ENCODE measurements at places on chromosomes 6 and 20. TPM values are rescaled to one million over a fixed set of nuclear protein-coding genes. Genes with fewer than 3 reads are reported as not detected.
A peak's percentile ranks its signal among the peaks of the same experiment; 100 is the strongest.

DNA sequence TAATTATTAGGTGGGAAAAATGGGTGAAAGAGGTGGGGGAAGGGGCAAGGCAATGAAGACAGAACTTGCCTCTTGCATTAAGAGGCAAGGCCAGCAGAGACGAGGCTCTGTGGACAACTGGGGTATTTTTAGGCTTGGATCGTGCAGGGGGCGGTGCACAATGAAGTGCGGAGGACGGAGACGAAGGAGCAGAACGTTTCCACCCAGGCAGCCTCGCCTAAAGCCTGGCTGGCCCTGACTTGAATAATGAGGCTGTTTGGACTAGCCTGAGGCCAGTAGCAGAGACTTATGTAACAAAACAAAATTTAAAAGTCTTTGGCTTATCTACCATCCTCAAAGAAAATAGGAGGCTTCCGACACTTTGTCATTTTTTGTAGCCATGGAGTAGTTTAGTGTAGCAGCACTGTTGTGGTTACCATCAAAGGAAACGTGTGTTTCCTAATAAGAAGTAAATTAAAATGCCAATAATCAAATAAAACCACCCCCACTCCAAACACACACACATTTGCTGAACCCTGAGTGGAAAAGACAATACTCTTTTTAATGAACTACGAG lies 370.0 kb upstream of the CNR1 start:
- DNase-seq = no peak

DNA sequence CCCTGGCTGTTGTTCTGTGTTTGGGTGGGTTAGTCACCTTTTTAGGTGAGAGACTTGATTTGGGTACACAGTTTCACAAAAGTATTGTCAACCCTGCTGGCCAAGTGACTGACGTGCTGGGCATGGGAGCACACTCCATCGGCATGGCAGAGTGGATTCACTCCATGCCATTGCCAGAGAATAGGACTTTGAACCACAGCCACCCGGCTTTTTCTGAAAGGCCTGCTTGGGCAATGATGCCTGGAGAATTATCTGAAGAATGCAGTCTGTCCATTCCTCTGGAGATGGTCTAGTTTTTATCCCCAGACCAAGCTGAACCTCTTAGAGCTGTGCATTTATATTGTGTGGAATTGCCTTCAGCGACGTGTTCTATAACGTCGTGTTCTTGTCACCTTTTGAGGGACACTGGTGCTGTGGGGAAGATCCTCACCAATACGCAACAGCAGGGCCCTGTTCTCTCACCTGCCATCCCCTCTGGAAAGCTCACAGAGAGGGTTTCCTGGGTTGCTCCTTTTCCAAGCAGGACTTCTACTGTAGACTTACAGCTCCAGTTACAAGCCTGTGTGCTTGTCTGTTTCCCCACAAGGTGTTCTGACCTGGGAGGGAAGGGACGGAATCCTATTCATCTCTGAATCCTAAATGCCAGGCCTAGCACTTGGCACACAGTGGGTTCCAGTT lies 183.4 kb upstream of the AKAP12 start:
- DNase-seq = no peak

DNA sequence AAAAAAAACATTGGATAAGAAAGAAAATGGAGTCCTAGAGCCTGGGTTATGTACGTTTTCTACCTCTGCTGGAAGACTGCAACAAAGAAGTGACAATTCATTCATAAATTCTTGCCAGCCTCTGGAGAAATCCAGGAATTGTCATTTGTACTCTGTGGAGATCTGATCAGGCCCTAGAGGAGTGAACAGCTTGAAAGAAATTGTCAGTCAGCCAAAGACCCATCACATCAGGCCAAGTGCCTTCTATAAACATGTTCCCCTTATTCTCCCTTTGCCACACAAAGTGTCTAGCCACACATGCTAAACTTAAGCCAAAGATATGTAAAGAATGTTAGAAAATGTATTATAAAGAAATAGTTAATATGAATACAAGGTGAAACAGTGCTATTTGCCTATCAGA lies 152.4 kb downstream of the ADAT2 start:
- no peak for DNase-seq

- peak; percentile 36 for DNase-seq
Observed at GRCh38 chr6:2209226-2209809, 36.1 kb downstream of the GMDS start.

GRCh38 chr6:4264601-4265000 lies 129.2 kb upstream of the ECI2 start:
- no peak for DNase-seq

GRCh38 chr20:57579898-57580447 lies 19.1 kb downstream of the PCK1 start:
- DNase-seq = no peak

GRCh38 chr6:21438986-21439352 lies 154.6 kb upstream of the SOX4 start:
- no peak for DNase-seq

DNA sequence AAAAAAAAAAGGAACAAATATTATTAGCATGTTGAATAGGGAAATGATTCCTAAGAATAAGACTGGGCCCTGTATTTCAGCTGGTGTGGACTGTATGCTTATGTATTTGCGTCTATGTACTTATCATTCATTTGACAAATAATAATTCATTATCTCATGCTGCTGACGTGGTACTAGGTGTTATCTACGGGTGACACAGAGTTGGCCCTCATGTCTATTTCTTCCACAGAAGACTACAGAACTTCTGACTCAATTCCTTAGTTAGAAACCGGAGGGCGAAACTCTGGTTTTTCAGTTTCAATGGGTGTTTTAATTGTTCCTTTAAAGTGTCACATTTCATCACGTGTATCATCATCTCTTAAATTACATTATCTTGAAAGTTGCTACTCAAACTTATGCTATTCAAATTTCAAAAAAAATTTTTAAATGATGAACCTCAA lies 305.9 kb downstream of the CLIC5 start:
- no peak for DNase-seq

- DNase-seq = no peak
Observed at GRCh38 chr6:79613912-79614311, 17.2 kb upstream of the SH3BGRL2 start.

DNA sequence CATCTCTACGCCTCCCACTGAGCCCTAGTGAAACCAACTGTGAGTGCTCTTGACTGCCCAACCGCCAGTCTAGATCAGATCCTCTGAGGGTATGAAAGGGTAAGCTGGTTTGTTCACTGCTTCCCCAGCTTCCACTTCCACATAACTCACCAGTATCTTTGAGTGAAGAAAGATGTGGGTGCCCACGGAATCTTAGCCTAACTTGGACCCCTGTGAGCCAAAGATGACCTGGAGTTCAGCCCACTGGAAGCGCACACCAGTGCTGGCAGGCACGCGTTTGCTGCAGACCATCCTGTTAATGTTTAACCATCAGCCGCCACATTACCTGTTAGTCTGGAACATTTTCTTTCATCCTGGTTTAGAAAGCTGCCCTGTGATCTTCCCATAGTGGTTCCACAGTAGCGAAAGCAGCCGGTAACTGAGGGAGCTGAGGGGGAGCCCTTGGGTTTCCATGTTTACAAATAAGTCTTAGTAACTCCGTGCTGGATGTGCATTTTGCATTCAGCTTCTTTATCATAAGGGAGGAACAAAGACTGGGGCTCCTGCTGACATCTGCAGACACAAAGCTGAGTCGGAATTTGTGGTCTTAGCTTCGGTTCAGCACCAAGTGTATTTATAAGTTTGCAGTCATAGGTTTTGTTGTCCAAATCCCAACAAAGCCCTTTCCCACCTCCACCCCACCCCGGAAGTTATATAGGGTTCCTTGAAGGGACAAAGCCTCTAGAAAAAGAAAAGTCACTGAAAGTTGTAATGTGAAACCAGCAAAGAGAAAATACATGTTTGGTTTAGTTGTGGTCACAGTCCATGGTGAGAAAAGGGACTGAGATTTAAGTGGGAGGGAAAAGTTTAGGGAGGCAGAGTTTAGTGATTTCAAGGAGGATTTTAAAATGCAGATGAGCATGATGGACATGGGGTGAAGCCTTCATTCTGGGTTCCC lies 71.0 kb downstream of the SSR1 start:
- no peak for DNase-seq

Gene C20orf144
- 0.43 TPM for total RNA-seq

Gene PLG
- not detected for total RNA-seq

Gene DSN1
- total RNA-seq = 32.2 TPM

Gene FRK
- total RNA-seq = 0.06 TPM

Gene SAMD3
- total RNA-seq = 52.6 TPM

Gene ATP9A
- 1.3 TPM for total RNA-seq

Gene COL9A1
- total RNA-seq = not detected

Gene ANKRD60
- not detected for total RNA-seq

Measured in activated naive CD8-positive, alpha-beta T cell treated with anti-CD3 and anti-CD28 coated beads, Interleukin-2, amount 10 ng/mL, durations not matched to agents 7 days and 5 days (primary cell).